ENCODE measurements at places on chromosomes 7 and 10. TPM values are rescaled to one million over a fixed set of nuclear protein-coding genes. Genes with fewer than 3 reads are reported as not detected.

Gene ANKRD7
- total RNA-seq, result 1.4 TPM

GRCh38 chr10:72322030-72322279 is 32.8 kb downstream of the DNAJB12 start:
- DNase-seq, result no peak

- DNase-seq, result no peak
These were observed 638.1 kb upstream of the FOXK1 start for GRCh38 chr7:4043988-4044387.

- DNase-seq, result no peak
These were observed 203.0 kb downstream of the FANK1 start for GRCh38 chr10:126099366-126099765.

DNA sequence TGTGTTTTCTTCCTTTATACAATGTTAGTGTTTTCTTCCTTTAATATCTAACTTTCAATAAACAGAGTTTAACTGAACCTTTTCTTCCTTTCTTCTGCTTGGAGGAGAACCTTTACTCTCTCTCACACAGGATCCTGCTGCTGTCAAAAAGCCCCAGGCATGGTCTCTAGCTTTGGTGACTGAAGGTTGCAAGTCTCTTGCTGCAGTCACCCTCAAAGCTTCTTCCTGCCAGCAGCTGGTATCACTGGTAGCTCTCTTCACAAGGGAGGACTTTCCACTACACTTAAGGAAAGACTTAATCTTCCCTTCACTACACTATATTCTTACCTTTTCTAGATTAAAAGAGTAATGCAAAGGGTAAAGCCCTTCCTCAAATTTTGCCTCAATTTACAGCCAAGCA is 153.4 kb downstream of the SGMS1 start:
- no peak for DNase-seq

Gene PALD1
- total RNA-seq, result 5.3 TPM

GRCh38 chr7:140646931-140647647 is 6.5 kb upstream of the DENND2A start:
- no peak for DNase-seq

DNA sequence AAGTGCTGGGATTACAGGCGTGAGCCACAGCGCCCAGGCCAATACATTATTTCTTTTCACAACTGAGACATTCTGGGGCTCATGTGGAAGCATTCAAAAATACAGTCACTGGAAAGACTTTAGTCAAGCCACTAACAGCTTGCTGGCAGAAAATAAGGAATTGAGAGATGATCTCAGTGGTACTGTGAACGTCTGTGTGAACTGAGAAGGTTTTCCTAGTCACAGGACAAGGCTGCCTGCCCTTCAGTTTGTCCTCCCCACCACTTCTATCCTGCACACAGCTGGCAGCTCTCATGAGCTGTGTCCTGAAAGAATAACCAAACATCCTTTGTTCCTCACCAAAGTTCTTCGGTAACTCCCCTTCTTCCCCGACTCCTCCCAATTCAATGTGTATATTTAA is 31.3 kb upstream of the ITGA8 start:
- DNase-seq, result no peak

DNA sequence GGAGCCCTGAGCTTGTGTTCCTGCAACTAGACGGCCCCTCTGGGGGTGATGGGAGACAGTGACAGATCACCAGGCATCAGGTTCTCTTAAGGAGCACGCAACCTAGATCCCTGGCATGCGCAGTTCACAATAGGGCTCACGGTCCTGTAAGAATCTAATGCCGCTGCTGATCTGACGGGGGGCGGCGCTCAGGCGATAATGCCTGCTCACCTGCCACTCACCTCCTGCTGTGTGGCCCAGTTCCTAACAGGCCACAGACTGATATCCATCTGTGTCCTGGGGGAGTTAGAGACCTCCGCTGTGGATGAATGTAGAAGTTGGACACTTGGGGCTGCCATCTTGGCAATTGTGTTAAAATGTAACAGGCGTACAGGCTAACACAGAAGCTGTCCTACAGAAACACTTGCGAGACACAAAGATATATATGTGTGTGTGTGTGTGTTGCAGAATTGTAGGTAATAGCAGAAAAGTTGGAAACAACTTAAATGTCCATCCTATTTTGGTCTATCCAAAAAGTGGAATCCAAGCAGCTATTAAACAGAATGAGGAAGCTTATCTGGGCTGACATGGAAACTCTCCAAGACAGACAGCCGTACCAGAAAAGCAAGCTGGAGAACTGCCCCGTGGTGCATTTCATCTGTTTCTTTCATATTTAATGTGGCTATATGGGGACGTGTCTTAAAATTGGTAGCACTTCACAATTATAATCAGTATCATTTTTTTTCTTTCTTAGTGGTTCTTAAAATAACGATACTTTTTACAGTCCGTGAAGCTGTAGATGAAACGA is 82.8 kb downstream of the MKI67 start:
- no peak for DNase-seq

Gene PPP1R17
- not detected for total RNA-seq

Gene SPDYE2B
- total RNA-seq, result not detected

Gene TDRD1
- total RNA-seq, result not detected

GRCh38 chr7:100212631-100213286 is 7.0 kb upstream of the PVRIG start:
- DNase-seq, result no peak

DNA sequence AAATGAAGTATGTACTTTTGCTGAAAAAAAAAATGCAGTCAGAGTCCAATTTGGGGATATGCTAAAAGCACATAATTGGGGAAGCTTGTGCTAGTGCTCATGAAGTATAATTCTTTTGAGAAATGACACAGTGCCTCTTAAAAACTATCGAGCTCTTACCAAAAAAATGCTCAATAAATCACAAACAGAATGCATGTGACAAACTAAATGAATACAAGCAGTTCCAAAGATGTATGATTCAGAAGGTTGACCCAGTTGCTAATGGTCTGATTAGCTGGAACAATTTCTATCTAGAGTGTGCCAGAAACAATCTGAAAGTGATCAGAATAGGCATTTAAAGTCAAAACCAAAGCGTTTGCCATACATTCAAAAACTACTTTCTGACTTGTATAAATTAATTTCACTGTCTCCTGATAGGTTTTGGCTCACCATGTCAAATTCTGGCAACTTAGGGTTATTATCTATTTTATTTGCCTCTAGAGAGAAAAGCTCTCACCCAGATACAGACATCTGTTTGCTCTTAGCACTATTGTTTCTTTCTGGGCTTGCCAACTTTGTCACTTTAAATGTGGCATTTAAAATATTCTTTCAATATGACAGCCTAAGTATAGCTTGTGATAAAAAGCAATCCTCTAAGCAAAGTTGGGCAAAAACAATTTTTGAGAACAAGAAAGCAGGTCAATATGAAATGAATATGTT is 114.7 kb upstream of the AHR start:
- no peak for DNase-seq

DNA sequence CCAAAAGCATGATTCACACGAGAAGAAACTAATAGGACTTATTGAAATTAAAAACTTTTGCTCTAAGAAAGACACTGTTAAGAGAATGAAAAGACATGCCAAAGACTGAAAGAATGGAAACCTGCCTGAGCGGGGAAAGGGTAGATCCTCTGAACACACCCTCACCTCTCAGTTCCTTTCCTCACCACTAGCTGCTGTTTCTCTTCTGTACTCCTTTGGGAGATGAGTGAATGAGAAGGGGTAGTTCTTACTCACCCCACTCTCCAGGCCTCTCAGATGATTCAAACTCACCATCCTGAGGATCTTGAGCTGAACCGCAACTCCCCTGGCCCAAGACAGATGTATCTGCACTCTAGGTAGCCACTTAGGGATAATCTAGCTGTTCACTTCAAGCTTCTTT is 41.9 kb downstream of the IQUB start:
- DNase-seq, result no peak

Gene ZNF32
- 29.7 TPM for total RNA-seq

GRCh38 chr7:100975371-100975821 is 6.0 kb downstream of the MUC12 start:
- DNase-seq, result no peak

GRCh38 chr7:6589829-6590644 is at the start of gene INTS15:
Gene INTS15 (plus strand): TSS chr7:6590021. CDS start chr7:6590284, 263 bp downstream.
- peak; percentile 27 for DNase-seq

Gene ERVW-1
- not detected for total RNA-seq

DNA sequence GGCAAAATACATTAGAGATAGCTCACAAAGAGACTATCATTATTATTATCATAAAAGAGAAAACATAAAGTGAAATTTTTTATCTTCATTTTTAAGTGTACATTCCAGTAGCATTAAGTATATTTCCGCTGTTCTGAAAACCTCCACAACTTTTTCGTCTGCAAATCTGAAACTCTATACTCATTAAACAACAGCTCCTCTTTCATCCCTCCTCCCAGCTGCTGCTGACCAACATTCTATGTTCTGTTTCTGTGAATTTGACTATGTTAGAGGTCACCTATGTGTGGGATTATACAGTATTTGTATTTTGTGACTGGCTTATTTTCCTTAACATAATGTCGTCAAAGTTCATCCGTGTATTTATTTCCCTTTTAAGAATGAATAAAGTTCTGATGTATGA is 429.3 kb upstream of the TPK1 start:
- no peak for DNase-seq

- DNase-seq, result no peak
These were observed 45.7 kb downstream of the SKIDA1 start for GRCh38 chr10:21479570-21480315.

Gene PLEKHS1
- not detected for total RNA-seq
